ENCODE measurements at places on chromosomes 13 and 19.

- DNase-seq, result no peak
Measured at GRCh38 chr19:4357095-4357797, 13.9 kb downstream of the MPND start.

DNA sequence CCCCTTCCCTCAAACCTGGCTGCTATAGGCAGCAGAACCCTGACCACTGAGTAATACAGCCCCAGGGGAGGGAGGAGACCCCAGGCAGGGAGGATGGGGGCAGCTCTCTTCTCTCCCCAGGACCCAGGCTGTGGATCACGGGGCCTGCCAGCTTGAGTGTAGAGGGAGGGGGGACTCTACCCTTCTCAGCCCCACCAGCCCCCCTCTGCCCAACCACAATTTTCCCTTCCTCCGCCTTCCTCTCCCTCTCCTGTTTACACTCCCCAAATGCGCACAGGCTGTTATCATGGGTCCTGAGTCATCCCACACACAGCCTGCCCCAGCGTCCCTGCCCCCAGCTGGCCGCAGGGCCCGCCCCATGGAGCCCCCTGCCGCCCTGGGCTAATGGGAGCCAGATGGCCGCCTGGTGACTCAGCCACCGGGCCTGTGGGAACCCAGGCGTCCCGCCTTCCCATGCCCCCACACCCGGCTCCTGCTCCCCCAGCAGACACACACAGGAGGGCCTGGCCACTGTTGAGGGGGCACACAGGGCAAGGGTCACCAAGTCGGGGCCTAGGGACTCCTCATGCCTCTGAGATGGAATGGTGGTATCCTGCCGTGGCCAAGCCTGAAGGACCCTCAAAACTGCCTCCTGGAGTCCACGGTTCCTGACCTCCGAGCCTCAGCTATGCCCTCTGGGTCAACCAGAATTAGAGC lies 13.6 kb downstream of the CCDC97 start:
- no peak for DNase-seq

- no peak for DNase-seq
Measured at GRCh38 chr13:34151885-34152284, 333.9 kb downstream of the RFC3 start.

DNA sequence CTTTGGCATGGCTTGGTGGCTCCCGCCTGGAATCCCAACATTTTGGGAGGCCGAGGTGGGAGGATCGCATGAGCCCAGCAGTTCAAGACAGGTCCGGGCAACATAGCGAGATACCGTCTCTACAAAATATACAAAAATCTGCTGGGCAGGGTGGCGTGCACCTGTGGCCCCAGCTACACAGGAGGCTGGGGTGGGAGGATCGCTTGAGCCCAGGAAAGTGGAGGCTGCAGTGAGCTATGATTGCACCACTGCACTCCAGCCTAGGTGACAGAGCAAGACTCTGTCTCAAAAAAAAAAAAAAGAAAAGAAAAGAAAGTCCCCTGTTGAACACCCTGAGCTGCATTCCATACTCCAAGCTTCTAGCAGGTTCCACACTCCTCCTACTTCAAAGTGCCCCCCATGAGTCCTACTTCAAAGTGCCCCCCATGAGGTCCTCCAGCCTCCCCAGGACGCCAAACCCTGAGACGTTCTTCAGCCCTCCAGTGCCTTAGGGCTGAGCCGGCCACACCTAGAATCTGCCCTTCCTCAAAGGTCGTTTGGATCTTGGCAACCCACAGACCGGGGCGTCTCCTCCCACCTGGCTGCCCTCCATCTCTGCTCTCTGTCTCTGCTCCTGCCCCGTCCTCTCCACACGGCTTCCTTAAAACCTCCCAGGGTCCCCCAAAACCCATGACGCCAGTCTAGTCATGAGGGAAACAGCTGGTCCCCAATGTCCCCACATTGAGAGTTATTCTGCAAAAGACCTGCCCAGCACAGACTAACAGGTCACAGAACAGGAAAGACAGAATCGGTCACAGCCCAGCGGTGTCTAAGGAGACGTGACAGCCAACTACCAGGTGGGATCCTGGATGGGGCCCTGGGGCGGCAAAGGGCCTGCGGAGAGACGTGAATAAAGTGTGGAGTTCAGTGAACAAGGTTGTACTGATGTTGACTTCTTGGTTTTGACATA lies 4.8 kb downstream of the TJP3 start:
- no peak for DNase-seq

GRCh38 chr13:88622362-88622973 lies 951.3 kb downstream of the SLITRK5 start:
- peak; percentile 54 for DNase-seq

DNA sequence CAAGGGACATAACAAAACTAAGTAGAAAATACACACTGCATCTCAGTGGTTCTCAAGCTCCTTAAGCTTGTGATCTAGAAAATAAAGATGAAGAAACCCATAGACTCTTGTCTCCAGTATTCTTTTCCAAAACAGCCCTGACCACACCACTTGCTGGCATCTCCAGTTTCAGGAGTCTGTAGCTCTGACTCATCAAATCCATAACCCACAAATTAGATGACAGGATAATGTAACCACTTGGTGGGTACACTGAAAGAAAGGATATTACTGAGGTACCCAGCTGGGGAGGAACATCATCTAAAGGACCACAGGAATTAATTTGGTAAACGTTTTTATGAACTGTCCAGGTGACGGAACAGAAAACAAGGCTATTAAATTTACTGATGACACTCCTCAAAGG lies 214.7 kb downstream of the VWA8 start:
- no peak for DNase-seq
